ENCODE measurements at places on chromosomes 12 and 14.

DNA sequence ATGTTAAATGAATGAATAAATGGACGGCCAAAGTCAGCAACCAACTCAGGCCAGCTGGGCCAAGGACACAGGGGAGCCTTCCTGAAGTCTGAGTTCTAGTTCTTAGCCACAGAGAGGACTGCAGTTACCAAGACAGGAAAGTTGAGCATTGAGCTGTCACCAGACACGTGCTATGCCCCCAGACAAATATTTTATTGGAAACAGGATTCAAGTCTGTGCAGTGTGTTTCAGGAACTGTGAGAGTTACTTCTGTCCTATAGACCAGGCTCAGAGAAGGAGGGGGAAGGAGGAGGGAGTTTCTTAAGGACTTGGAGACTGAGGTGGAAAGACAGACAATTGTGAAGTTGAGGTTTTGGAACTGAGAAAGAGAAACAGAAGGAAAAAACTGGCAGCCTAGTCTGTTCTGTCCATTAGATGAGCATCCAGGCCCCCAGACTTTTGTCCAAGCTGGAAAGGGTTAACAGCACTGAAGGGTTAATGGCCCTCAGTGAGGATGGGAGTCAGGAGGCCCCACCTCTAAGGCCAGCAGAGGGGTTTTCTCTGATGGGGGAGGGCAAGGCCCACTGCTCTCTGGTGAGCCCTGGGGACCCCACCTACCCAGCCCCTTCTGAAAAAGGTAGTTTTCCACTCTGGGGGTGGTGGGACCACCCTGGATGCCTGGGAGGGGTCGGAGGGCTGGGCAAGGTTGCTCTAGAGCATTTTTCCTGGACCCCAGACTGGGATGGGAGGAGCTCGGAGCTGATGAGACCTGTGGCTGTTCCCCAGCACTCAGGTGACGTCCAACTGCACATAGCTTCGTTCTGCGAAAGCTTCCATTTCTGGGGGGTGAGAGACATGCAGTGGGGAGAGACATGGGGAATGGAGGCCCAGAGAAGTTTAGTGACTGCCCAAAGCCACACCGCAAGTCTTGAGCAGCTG, 6.9 kb upstream of the CMKLR1 start:
- no peak for DNase-seq

DNA sequence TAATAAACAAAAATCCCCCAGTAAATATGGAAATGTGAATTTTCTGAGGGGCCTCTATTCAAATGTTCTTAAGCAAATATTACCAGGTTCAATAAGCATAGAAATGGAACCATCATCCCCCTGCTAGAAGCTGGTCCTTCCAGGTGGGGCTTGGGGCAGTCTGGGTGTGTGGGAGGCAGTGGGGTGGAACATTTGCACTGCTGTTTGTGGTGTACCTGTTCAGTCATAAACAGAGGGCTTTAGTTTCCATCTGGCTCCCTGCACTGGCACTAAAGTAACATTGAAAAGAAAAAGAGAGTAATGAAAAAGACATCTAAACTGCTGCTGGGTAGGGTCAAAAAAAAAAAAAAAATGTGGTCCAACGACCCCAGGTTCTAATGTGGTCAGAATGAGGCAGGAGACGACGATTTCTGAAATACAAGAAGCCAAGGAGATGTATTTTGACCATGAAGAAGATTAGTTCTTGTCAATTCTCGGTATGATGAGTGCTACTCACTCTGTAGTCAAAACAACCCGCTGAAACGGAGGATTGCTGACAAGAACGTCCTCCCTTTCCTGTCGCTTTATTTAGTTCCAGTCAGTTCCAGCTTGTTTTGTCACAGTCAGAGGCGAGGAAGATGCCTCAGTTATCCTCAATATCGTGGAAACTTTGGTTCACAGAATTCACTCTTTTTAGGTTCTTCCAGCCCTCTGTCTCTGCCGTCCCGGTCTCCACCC, 44.2 kb upstream of the MANSC4 start:
- DNase-seq, result no peak

- peak; percentile 85 for DNase-seq
Observed at GRCh38 chr12:64256166-64256800, 34.2 kb upstream of the KICS2 start.

DNA sequence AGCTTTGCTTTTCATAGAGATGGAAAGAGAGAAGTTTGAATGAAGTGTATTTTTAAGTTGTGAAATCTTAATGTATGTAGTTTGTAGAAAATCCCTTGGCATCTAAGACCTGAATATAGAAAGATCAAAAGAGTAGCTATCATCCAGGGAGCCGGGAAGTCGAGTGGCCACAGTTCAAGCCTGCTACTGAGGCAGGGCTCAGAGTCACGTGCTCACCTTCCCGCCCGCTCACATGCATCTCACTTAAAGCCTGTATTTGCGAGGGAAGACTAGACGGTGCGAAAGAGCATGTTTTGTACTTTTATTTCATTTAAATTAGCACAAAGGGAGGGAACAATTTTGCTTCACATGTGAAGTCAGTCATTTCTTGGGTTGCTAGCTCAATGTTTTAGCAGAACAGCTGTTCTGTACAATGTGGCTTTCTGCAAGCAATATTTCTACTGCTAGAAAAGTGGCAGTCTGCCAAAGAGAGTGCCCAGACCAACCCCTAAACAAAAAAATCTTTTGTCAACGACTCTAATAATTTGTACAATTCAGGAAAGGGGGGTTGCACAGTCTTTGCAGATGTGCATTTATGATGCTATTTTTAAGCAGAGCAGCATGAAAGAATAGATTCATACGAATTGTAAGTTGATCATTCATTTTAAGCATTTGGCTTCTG, 290.7 kb downstream of the NPAS3 start:
- peak; percentile 87 for DNase-seq

DNA sequence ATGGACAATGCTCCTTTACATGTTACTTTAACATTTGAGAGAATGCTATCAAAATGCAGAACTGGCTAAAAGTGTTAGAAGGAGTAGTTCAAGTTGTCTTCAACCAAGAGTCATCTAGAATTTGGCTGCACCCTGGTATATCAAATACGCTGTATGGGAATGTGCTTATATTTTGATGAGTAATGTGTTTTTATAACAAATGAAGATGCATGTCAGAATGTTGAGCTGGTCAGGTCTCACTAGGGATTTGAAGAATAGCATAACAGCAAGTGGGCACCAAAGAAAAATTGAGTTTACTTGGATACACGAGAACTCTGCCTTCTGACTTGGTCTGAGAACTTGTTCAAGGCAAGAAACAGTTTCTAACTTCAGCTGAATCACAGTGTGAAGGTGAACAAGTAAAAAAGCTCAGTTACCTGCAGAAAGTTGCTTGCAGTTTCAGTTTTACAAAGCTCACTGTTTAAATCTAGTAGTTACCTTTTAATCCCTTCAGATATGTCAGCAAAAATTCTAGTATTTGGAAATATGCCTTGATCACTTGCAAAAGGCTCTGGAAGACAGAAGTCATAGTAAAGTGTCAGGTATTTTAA, 82.3 kb downstream of the PDE3A start:
- no peak for DNase-seq

DNA sequence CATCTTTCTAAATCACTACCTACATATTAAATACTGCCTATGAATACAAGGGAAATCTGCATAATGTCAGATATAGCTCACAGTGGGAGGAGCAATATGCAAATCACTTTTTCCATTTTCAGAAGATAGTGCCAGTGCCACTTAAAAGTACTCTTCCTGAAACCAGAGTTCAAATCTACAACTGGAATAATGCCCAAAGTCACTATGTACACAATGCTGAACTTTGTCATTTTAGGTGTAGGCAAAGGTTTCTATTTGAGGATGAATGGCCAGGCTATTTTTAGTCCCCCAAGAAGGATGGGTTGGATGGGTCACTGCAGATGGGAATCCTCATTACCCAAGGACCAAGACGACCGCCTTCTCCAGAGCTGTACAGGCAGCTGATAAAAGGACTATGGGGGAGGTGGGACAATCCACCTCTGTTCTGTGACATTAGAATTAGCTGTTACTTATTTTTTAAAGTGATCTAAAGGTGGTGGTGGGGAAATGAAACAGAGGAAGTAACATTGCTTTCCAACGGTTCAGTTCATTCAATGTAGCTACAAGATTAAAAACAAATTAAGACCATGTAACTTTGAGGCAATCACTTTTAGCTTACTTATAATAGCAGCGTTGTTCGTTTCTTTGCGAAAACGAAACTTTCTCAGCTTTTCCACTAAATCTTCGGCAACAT, 5.6 kb downstream of the GMFB start:
- DNase-seq, result no peak

DNA sequence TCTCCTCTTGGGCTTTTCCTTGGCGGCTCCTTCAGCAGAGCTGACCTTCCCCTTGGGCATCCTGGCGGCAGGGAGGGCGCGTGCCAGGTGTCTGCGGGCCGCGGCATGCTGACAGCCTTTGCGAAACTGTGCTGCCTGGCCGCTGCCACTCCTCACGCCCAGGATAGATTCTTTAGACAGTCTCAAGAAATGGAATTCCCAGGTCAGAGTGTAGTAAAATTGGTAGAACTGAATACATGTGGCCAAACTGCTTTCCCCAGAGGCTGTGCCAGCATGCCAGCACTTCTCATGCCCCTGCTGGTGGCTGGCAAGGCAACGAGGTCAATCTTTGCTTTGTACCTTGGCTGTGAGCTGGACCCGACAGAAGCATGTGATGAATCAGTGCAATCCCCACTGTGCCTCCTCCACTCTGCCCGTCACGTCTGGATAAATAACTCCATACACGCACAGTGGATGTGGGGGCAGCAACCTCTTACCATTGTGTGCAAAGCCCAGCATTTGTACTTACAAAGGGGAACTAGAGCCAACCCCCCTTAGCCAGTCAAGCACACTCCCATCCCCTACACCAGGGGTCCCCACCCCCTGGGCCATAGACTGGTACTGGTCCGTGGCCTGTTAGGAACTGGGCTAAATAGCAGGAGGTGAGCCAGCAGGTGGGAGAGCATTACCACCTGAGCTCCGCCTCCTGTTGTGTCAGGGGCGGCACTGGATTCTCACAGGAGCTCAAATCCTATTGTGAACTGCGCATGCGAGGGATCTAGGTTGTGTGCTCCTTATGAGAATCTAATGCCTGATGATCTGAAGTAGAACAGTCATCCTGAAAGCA, 90.9 kb downstream of the ACTN1 start:
- no peak for DNase-seq

- DNase-seq, result no peak
Observed at GRCh38 chr14:91406982-91407381, 10.6 kb downstream of the CCDC88C start.

GRCh38 chr14:49946320-49947141, 53.6 kb downstream of the ARF6 start:
- DNase-seq, result peak; percentile 60

DNA sequence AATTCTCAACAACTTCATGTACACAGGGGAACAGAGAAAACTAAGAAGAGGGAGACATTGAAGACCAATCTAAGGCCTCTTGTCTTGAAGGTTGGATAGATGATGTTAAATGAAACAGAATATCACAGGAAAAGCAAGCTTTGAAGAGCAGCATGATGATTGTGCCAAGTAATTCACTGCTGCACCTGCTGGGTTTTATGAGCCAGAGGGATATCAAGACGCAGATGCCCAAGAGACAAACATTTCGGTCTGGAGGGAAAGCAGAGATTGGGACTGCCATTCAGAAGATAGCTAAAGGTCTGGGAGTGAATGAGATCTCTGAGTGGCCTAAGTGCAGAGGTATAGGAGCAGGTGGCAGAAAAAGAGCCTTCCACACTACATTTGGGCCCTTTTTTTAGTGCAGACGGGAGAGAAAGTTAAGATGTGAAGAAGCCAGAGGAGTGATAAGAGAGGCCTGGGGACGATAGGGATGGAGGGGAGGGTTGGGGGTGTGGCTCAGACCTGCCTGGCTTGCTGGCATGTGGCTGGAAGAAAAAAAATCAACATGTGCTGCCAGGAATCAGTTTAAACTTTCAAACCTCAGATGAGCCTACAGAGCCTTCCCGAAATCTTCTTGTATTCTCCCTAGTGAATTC, 200.6 kb downstream of the AEBP2 start:
- no peak for DNase-seq

DNA sequence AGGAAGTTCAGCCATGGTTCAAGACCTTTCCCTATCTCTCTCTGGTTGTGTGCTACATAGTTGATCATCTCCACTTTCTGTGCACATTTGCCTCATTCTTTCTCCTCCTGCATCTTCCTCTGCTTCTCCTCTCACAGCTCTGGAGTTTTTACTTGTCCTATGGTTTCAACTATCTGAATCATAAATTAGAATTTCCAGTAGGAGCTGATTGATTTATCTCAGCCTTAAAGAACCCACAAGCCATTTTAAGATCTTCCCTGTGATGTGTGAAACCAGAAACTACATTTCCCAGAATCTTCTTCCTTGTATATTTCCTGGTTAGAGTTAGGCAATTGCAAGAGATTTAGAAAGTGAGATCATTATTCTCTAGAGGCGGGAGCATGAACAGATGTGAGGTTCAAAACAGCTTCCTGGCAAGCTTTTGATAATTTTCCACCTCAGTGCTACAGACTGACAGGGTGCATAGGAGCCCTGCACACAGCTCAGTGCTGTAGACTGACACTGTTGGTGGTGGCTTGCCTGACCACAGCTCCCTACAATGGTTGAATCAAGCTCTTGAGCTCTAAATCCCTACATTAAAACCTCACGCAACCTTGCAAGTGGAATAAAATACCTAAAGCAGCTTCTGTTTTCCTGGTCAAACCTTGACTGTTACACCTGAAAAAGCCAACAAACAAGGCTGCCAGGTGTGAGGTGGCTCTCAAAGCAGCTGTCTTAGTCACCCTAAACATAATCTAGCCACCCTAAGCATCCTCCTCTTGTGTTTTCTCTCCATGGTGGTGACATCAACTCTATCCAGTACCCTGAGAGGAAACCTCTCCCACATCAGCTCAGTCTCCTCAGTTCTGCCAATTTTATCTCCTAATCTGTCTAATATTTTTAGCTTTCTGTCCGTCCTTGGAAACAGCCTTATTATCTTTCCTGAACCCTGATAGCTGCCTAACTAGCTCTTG, 21.5 kb upstream of the IFNG start:
- no peak for DNase-seq

GRCh38 chr12:104057771-104058197, 6.5 kb upstream of the HCFC2 start:
- no peak for DNase-seq

GRCh38 chr14:90049390-90049789, 12.4 kb upstream of the KCNK13 start:
- no peak for DNase-seq

DNA sequence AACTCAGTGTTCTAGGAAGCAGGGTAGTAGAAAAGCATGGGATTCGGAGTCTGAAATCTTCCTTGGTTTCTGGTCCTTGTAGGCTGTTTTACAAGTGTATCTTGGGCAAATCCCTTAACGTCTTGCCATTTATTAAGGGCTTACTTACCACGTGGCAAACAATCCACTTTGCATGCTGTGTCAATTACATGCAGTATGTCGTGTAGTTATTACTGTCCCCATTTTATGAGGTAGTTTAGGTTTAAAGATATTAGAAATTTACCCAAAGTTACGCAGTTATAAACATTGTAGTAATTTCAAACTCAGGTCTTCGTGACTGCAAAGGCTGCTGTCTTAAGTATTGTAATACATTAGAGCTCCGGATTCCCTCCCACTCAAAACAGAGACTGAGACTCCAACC, 1.5 kb upstream of the NOVA1 start:
- no peak for DNase-seq

GRCh38 chr12:71873821-71874220, 34.3 kb downstream of the TBC1D15 start:
- DNase-seq, result no peak

Measured in Ammon's horn (tissue), 1 donor.